ENCODE measurements at places on chromosomes 1 and 21.

DNA sequence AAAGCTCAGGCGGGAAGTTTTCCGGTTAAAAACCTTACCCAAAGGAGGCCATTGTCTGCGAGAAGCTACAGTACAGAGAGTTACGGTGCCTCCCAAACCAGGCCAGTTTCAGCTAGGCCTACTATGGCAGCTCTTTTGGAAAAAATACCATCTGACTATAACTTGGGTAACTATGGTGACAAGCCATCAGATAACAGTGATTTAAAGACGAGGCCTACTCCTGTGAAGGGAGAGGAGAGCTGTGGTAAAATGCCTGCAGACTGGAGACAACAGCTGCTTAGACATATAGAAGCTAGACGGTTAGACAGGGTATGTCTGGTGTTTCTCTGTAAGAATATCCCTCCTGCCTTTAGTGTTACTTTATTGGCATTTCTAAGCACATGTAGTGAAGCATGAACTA is 165.9 kb downstream of the LRRC40 start:
- DNase-seq: no peak

GRCh38 chr1:47738560-47739182 is 258.5 kb downstream of the TRABD2B start:
- DNase-seq: no peak

DNA sequence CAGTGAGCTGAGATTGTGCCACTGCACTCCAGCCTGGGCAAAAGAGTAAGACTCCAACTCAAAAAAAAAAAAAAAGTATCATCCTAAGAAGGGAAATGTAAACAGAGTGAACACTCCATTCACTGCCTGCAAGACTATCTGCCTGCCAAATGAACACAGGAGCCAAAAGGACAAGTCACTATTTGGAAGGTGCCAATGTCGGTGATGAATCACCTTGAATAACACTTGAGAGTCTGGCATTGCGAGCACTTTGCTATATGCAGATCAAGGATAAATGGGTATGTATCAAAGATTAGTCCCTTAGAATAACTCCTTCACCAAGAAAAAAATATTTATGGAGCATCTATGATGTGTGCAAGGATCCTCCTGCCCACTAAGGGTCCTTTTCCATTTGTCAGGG is 6.6 kb downstream of the UBR4 start:
- no peak for DNase-seq

DNA sequence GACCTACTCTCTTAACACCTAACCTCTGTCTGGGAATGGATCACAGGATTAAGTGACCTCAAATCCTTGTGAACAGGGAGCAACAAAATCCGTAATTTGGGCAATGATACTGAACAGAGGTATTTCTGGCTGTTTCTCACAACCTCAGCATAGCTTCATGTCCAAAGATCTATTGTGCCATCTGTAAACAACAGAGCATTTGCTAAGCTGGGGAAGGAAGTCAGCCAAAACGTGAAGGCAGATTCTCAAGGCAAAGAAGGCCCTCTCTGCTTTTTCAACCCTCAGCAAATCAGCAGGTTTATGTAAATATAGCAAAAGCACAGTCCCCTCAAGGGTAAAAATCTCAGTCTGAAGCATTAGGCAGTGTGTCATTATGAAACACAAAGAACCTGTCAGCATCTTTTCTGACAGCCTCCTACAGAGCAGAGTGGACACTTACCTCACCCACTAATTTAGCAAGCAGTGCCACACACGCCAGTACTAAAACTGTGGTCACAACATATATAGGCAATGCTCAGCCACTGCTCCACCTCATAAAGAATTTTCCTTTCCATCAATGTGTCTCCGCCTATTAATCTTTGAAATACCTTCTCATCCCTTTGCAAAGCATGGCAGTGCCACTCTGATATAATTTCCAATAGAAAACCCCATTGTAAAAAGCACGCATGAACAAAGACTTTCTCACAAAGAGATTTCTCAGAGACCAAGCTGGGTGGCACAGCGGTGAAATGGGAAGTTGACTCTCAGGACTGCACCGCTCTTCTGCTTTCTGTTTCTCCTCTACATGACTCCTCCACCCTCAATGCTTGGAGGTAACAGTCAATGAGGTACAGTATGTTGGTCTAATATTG is 188.0 kb downstream of the RERE start:
- no peak for DNase-seq

DNA sequence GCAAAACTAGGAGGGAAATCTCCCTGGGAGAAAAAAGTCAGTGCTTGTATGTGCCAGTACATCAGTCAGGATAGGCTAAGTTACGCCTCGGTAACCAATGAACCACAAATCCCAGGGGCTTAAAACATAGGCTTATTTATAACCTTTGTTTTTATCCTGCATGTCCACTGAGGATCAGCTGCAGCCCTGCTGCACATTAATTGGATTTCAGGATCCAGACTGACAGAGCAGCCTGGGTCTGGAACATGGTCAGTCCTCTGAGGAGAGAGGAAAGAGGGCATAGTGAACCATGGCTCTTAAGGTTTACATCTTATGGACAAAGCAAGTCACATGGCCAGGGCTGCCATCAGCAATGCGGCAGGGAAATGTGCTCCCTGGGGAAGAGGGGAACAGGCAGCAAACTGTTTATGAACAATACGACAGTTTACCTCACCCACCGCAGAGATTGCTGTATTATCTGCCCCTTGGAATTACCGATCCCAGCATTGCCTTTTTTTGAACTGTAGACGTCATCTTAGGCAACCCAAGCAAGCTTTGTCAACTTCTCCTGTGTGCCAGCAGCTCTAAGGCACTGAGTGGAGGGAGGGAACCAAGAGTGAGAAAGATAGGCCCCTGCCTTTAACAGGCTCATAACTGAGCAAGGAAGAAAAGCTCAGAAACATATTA is 9.1 kb upstream of the SPRR4 start:
- DNase-seq: no peak

DNA sequence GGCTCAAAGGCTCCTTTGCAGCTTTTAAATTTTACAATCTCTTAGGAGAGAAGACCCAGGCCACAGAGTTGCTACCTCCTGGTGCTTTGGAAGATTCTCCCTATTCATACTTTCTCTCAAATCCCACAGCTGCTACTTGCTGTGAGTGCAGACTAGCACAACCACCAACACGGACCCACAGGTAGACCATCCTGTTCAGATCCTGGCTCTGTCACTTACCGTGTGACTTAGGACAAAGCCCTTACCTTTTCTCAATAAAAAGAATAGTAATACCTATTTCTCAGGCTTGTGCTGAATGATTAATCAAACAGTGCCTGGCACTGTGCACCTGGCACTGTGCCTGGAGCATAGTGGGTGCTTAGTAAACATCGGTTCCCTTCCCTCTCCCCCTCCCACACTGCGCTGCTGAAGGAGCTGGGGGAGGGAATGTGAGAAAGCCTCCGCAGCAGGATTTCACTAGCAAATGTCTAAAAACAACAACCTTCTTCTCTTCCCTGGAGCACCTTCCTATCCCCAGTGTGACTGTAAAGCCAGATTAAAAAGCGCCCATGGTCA is 81.7 kb downstream of the PGM1 start:
- DNase-seq: no peak

DNA sequence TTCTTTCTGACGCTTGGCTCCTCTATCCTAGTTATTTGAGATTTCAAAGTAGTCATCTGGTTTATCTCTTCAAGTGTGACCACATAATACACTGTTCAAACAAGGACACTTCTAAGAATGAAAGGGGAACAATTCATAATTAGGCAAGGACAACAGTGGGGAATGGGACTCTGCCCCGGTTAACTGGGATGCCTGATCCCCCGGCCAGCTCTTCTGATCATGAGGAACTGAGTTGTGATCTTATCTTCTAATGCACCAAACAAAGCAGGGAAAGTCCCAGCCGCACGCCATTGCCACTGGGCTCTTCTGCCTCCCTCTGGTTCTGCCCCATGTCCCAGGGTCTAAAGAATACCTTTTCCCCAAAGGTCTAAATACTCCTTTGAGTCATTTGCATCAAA is 158.2 kb upstream of the IRF2BP2 start:
- no peak for DNase-seq

GRCh38 chr1:161082996-161083747 is 6.2 kb downstream of the NECTIN4 start:
- DNase-seq: no peak

- DNase-seq: no peak
These were observed 32.1 kb downstream of the KDM1A start for GRCh38 chr1:23051290-23051909.

DNA sequence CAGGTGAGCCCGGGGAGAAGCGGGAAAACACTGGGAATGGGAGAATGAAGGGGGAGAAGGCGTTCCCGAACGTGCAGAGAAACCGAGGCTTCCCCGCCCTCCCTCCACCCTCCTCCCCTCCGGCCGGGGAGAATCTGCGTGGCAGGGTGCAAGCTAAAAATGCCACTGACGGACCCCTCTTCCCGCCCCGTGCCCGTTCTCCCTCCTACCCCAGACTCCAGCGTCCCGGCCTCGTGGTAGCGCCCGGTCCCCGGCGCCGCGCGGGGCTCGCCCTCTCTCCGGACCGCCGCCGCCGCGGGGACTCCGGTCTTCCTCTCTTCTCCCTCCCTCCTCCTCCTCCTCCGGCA is 81.6 kb upstream of the AK4 start:
- DNase-seq: no peak

GRCh38 chr1:85605484-85606413 is 25.2 kb downstream of the CCN1 start:
- no peak for DNase-seq

- no peak for DNase-seq
These were observed 7.9 kb upstream of the SRP9 start for GRCh38 chr1:225769687-225770086.

GRCh38 chr1:232629250-232630046 is 485 bp downstream of the SIPA1L2 start:
- no peak for DNase-seq

DNA sequence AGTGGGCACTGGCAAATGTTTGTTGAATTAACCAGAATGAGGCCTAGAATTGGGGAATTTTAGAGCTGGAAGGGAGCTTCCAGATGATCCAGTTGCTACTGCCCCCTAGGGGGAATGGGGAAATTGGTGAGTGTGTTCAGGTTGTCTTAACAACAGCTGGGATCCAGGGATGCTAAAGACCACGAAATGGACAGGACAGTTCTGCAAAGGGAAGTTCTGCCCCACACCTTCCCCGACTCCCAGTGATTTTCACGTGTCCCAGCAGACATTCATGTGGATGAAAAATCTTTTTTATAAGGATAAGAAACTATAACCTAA is 33.9 kb downstream of the TRIM62 start:
- DNase-seq: no peak

DNA sequence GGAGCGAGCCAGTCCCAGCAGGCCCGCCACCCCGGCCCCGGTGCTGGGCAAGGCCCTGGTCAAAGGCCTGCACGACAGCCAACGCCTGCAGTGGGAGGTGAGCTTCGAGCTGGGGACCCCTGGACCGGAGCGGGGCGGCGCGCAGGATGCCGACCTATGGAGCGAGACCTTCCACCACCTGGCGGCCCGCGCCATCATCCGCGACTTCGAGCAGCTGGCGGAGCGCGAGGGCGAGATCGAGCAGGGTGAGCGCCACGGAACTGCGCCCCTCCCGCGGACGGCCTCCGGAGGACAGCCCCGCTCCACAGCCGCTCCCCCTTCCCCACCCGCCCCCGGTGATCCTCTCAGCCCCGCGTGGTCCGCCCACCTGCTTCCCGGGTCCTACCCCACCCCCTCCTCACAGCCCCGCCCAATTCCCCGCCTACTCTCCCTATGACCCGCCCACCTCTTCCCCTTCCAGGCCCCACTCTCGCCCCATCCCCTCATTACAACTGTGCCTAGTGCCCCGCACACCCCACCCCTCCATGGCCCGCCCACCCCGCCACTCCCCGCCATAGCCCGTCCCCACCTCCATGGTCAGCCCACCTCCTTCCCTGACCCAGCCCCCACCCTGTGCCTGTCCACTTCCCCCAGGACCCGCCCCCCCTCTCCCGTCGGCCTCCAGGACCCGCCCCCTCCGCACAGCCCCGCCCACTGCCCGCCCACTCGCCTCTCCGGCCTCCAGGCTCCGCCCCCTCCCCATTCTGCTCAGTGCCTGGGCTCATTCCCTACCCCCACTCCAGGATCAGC is 52.7 kb downstream of the VWA5B1 start:
- DNase-seq: peak; percentile 28

DNA sequence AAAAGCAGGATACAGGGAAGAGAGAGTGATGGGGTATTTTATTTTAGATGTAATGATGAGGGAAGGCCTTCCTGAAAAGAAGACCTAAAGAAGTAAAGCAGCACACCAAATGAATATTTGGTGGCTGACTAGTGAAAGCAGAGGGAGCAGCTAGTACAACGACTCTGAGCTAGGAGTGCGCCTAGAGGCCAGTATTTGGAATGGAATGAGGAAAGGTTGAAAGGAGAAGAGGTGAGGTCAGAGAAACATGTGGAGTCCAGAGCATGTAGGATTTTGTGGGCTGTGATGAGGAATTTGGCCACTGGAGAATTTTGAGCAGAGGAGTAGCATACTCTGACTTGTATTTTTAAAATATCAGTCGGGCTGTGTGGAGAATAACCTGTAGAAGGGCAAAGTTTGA is 11.8 kb upstream of the RPL5 start:
- DNase-seq: no peak

Measured in activated T-cell treated with anti-CD3 and anti-CD28 coated beads for 1 hour (primary cell).